ENCODE measurements at places on chromosomes 13 and 19.

GRCh38 chr19:30371161-30371836 lies 885 bp upstream of the ZNF536 start:
- DNase-seq, result no peak

DNA sequence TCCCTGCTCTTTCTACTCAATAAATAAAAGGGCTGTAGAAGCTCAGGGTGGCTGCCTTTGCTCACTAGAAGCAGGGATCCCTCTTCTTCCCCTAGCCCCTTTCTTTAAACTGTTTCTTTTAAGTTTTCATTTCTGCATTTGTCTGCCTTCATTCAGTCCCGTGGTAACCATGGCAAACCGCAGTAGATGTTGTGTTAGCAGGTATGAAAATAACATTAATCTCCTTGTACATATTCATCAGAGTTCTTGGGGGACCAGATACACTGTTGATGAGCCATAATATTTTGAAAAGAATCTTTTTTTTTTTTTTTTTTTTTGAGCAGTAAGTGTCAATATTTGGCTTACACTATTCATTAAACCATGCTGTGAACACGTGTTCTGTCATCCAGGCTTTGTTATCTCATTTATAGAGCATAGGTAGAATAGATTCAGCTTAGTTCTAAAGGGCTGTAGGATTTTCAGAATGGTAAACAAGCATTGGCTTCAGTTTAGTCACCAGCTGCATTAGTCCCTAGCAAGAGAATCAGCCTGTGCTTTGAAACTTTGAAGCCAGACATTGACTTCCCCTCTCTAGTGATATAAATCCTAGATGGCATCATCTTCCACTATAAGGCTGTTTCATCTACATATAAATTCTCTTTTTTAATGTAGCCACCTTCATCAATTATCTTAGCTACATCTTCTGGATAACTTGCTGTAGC lies 59.4 kb upstream of the SPRY2 start:
- DNase-seq, result no peak

DNA sequence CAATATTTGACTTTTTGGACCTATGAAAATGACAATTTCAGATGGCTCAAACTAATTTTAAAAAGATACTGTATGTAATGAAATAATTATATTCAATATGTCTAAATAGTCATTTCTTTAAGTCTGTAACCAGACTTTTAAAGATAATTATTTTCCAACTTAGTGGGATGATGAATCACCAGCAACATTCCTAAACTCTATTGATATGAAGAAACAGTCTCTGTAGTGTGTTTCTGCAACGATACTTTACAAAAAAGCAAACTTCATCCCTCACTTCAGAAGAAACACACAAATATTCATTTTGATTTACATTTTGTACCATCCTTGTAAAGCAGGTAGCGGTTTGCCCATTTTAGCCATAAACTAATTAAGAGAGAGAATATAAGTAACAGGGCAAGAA lies 417.4 kb downstream of the EFNB2 start:
- no peak for DNase-seq

- no peak for DNase-seq
Measured at GRCh38 chr19:7257148-7258040, 36.8 kb downstream of the INSR start.

GRCh38 chr19:38303517-38304351 lies at the start of gene C19orf33:
C19orf33 (plus strand) TSS chr19:38304251; CDS start chr19:38304262, 11 bp downstream.
- DNase-seq, result no peak

DNA sequence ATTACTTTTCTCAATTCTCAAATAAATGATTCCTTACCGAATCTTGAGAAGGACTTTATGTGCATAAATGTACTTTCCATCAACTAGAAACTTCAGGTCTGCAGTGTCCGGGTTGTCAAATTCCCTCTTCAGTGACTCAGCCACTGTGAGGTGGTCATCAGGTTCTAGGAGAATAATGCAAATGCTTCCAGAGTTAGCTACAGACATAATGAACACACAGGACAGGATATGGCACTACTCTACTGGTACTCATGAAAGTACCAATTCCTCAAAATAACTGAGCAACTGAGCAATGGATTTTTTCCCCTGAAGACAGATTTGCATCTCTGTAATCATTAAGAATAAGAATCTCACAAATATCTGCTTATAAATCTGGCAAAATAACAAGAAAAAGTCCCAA lies 31.2 kb downstream of the RCBTB2 start:
- DNase-seq, result no peak

GRCh38 chr19:47377801-47378200 lies 28.7 kb downstream of the DHX34 start:
- no peak for DNase-seq

GRCh38 chr13:87675851-87676250 lies 4.7 kb downstream of the SLITRK5 start:
- DNase-seq, result no peak

DNA sequence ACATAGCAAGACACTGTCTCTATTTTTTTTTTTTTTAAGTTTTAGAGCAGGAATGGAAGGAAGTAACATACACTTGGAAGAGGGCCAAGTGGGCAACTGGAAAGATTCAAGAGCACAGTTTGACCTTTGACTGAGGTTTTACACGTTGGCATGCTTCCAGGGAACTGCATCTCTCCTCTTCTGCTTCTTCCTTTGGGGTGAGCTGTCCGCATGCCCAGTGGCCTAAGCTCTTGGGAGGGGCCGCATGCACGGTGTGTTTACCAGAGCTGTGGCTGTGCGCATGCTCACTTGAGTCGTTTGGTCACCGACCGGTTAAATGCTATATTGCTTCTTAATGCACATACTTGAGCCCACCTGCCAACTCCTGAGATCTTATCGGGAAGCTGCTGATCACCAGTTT lies 727.7 kb downstream of the UQCRFS1 start:
- no peak for DNase-seq

GRCh38 chr19:49808711-49809159 lies 4.4 kb downstream of the FUZ start:
- DNase-seq, result peak; percentile 22

- DNase-seq, result no peak
Measured at GRCh38 chr19:1854542-1855039, 6.3 kb upstream of the REXO1 start.

- DNase-seq, result no peak
Measured at GRCh38 chr13:75947448-75947847, 311.3 kb downstream of the LMO7 start.

DNA sequence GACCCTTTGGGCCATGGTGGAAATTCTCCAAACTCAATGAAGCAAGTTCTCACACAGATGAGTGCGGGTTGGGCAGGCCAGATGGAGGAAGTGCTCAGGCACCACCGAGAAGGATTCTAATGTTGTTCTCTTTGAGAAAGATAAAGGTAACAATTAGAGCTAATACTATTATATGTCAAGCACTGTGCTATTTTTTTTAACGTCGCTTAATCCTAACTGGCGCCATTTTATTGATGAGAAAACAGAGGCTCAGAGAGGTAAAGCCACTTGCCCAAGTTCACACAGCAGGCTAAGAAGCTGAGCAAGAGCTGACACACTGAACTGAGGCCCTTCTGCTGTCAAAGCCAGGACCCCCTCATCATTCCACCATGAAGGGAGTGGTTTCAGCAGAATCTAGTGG lies 1.0 kb downstream of the FBL start:
- DNase-seq, result no peak

GRCh38 chr13:25319771-25320170 lies 18.3 kb downstream of the NUP58 start:
- no peak for DNase-seq

- no peak for DNase-seq
Measured at GRCh38 chr13:95033890-95034289, 267.4 kb downstream of the ABCC4 start.

DNA sequence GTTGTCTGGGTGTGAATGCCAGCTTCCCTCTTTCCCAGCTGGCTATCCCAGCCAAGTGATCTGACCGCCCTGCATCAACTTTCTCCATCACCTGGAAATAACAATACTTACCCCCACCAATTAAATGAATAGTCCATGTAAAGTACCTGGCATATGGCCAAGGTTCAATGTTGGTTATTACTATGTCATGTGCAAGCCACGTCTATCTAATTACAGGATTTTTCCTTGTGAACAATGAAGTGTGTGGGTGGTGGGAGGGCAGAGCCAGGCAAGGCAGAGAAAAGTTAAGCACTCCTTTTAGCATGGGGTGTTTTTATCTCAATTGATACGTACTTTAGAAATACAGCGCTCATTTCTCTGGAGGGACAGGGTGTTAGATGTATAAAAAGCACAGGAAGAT lies 121.1 kb downstream of the NHLRC3 start:
- no peak for DNase-seq

DNA sequence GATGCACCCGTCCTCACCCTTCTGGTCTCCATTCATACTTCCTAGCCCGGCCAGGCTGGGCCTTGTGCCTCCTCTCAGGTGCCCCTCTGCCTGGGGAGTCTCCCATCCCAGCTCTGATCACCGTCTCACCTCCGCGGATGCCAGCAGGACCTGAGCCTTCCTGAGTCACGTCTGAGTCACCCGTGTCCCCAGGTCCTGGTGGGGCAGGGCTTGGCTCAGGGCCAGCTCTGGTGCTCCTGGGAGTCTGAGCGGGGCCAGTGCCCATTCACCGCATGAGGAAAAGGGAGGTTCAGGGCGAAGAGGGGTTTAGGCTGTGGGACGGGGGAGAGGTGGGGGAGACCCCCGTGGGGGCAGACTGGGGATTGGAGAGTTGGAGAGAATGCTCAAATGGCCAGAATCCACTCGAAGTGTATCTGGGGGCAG lies 593 bp downstream of the ATP8B3 start:
- no peak for DNase-seq

DNA sequence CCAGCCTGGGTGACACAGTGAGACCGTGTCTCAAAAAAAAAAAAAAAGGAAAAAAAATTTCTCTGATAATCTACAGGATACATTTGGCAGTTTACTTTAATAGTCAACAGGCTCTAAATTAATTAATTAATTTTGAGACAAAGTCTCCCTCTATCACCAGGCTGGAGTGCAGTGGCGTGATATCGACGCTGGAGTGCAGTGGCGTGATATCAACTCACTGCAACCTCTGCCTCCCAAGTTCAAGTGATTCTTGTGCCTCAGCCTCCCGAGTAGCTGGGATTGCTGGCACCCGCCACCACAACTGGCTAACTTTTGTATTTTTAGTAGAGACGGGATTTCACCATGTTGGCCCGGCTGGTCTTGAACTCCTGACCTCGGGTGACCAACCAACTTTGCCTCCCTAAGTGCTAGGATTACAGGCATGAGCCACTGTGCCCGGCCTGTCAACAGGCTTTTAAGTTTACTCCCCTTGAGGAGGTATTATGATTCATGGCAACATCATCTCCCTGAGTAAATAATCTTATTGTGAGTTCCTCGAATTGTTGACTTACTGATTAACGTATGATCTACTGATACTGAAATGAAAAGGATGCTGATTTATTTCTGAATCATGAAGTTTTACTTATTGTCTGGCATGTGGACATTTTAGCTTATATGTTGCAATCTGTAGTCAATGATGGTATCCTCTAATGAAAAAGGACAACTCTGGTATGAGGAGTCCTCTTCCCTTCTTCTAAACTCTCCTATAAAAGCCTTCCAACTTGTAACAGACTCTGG lies 21.3 kb upstream of the MTRF1 start:
- no peak for DNase-seq

DNA sequence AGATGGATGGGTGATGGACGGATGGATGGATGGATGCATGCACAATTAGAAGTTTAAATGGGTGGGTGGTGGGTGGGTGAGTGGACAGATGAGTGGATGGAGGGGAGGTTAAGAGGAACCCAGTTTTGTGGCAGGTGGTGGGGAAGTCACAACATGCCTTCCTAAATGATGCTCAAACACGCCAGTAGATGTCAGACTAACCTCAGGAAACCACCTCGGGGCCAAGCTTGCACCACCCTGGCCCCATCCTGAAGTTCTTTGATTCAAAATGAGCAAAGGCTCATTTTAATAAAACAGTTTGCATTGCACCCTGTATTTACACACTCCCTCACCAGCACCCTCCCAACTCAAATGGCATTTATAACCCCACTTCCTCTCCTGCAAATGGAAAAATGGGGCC lies 91.4 kb upstream of the CACNA1A start:
- DNase-seq, result no peak

- no peak for DNase-seq
Measured at GRCh38 chr13:43294412-43294811, 271.0 kb downstream of the DNAJC15 start.

- DNase-seq, result no peak
Measured at GRCh38 chr19:52896431-52897137, 851 bp downstream of the ZNF320 start.

- DNase-seq, result no peak
Measured at GRCh38 chr19:10587022-10587838, at the start of gene AP1M2. AP1M2 (minus strand) TSS chr19:10587312; CDS start chr19:10587231, 81 bp downstream.

- no peak for DNase-seq
Measured at GRCh38 chr19:11252665-11253355, 9.5 kb downstream of the DOCK6 start.

DNA sequence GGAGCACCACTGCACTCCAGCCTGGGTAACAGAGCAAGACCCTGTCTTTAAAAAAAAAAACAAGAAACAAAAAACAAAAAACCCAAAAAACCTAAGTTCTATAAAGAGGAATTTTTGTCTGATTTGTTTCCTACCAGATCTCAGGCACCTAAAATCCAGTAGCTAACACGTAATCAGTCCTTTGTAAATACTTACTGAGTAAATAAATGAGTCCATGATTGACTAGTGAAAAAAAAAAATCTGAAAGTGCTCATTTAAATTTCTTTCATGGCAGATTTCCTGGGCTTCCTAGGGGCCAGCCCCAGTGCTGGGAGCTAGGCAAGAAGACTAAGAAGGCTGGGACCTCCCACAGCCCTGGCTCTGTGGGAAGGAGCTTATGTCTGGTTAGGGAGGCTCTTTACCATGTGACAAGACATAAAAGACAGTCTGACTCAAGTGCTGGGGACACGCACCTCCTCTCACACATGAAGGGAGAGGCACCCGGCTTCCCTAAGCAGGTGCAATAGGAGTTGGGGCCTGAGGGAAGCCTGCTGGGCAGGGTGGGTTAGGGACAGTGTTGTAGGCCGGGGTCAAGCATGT lies 22.5 kb downstream of the LIG1 start:
- DNase-seq, result no peak

DNA sequence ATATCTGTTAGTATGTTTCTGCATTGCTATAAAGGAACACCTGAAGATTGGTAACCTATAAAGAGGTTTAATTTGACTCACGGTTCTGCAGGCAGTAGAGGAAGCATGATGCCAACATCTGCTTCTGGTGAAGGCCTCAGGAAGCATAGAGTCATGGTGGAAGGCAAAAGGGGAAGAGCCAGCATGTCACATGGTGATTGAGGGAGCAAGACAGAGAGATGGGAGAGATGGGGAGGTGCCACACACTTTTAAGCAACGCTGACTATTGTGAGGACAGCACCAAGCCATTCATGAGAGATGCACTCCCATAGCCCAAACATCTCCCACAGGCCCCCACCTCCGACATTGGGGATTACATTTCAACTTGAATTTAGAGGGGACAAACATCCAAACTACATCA lies 32.8 kb downstream of the COG6 start:
- DNase-seq, result no peak

GRCh38 chr19:7397687-7398086 lies 49.0 kb downstream of the ARHGEF18 start:
- DNase-seq, result no peak

DNA sequence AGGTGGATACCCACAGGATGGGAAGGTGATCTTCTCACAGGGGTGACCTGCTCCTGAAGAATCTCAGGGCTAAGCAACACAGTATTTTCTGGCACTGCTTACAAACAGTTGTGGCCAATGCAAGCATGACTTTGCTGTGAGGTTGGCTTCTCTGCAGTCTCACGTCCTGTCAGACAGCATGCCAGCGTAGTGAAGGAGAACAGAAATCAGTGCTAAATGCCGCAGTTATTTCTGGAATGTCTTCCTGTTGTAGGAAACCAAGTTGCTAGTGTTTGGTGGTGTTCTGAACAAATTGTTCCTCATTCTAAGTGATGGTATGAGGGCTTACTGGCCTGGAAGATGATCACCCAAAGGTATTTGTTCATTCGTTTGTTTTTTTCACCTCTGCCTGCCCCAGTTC lies 320.1 kb downstream of the MTUS2 start:
- DNase-seq, result no peak
